ENCODE measurements at places on chromosomes 2 and 18. TPM values are rescaled to one million over a fixed set of nuclear protein-coding genes. Genes with fewer than 3 reads are reported as not detected.
A peak's percentile ranks its signal among the peaks of the same experiment; 100 is the strongest.

The NAT8 gene
- not detected for total RNA-seq

The DSG3 gene
- total RNA-seq: not detected

The CAPN10 gene
- 24.9 TPM for total RNA-seq

GRCh38 chr18:25230658-25231326, 121.2 kb downstream of the ZNF521 start:
- no peak for DNase-seq

- DNase-seq: peak; percentile 68
These were observed 13.3 kb downstream of the CHRNA1 start for GRCh38 chr2:174750923-174751441.

DNA sequence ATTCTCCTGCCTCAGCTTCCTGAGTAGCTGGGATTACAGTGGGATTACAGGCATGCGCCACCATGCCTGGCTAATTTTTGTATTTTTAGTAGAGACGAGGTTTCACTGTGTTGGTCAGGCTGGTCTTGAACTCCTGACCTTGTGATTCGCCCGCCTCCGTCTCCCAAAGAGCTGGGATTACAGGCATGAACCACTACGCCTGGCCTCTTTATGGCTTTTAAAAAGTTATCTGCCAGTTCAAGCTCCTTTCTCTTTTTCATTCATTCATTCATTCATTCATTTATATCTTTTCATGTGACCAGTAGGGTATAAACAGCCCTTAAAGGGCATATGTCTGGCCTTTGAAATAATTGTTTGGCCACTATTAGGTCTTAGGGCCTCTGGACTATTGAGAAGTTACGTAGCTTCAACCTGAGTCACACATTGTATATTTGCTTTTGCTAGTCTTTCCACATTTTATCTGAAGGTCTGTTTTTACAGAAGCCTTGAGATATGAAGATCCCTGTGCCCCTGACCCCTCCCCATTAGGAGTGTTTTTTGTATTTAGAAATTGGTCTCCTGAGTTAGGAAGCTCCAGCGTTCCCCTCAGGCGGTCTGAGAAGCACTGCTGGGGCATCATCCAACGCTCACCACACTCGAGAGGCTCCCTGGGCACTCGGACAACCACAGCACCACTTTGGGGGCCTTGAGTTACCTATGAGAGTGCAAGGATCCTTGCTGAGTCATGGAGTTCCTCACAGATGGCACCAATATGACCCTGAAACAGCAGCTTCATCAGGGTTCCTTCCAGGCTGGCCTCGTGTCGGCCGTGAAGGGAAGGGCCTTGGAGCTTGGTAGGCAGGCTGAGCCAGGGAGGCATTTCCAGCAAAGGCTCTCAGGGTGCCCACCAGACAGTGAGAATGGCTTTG, 21.8 kb downstream of the FZD5 start:
- no peak for DNase-seq

GRCh38 chr2:197156771-197157170, 153.8 kb downstream of the ANKRD44 start:
- no peak for DNase-seq

GRCh38 chr18:56492136-56492535, 146.3 kb downstream of the TXNL1 start:
- no peak for DNase-seq

DNA sequence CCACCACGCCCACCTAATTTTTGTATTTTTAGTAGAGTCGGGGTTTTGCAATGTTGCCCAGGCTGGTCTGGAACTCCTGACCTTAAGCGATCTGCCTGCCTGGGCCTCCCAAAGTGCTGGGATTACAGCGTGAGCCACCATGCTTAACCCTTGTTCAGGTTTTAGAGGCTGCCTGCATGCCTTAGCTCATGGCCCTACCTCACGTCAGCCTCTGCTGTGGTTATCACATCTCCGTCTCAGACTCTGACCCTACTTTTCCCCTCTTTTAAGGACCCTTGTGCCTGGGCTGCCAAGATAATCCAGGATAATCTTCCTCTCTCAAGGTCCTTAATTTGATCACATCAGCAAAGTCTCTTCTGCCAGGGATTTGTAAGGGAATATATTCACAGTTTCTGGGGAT, 98.2 kb upstream of the PMAIP1 start:
- DNase-seq: no peak

GRCh38 chr2:60852282-60852860, 29.0 kb upstream of the REL start:
- no peak for DNase-seq

DNA sequence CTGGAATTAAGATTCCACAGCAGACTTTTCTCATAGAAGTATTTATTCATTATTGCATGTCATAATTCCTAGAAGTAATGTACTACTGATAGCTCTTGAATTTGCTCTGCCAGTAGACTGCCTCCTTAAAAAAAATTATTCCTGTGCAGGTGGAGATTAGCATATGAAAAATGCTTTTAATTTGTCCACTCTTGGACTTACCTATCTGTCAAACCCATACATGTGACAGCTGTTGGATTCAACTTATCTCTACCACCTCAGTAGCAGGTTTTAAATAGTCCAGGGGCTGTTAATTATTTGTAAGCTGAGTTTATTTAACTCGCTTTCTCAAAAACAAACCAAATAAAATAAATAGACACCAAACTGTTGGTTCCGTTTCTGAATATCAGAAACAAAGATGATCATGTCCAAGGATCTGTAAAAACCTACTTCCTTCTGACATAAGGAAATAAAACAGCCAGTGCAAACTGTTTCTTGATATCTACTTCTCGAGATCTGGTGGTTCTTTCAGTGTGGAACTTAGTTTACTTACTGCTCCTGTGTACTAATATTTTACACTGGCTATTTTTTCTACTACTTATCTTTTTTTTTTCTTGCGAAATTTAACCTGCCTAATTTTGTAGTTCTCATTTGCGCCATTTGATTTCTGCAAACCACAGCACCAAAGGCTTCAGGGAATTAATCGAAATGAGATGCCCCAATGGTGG, 44.2 kb downstream of the ZEB2 start:
- DNase-seq: no peak

DNA sequence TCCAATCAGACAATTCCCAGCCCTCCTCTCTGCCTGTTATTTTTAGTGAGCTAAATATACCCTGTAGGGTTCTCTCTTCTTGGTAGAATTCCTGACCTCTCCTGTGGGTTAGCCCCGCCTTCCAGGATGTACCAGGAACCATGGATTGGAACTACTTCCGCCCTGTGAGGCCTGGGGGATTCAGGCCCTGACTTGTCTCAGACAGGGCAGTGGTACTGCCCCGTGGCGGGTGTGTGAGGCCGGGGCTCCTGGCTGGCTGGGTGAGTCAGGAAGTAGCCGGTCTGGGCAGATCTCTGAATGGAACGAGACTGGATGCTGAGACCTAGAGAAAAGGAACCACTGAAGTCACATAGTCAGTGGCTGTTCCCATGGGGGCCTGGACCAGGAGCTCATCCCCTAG, 50.5 kb downstream of the DYSF start:
- DNase-seq: no peak

GRCh38 chr2:8441986-8442385, 239.9 kb upstream of the ID2 start:
- DNase-seq: no peak

DNA sequence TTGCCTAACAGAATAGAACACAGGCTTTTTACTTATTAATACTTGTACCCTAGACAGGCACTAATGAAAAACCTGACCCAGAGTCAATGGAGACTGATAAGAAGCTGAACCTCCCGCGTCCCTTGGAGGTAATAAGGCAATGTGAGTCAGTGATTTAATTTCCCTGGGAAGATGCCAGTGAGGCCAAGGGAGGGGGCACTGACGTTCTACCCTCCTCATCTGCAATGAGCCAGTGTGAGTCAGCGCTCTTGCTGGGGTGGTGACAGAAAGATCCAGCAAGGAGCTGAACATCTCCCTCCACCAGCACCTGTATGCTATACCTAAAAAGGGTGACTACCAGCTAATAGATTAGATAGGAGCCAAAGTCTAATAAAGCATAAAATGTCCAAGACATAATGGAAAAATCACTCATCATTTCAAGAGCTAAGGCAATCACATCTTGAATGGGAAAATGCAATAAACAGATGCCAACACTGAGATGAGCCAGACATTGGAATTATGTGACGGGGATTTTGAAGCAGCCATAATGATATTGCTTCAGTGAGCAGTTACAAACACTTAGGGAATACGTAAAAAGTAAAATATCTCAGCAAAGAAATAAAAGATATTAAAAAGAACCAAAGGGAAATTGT, 116.9 kb downstream of the TPGS2 start:
- DNase-seq: no peak

DNA sequence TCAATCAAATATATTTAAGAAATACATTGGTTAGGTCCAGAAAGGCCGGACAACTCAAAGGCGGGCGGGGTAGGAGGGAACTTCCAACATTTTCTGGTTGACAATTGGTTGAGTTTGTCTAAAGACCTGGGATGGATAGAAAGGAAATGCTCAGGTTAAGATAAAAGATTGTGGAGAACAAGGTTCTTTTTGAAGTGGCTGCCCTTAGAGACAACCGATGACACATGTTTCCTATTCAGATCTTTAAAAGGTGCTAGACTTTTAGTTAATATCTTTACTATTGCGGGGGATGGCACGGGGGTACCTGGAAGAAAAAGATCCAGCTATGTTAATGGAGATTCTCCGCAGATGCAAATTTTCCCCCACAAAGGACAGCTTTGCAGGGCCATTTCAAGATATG, 10.0 kb upstream of the AP1S3 start:
- DNase-seq: no peak
